T-helper 9 cell (primary cell): ENCODE measurements at places on chromosomes 4 and X.

GRCh38 chr4:83083925-83084475 is 30.5 kb downstream of the PLAC8 start:
- DNase-seq: peak; percentile 37

DNA sequence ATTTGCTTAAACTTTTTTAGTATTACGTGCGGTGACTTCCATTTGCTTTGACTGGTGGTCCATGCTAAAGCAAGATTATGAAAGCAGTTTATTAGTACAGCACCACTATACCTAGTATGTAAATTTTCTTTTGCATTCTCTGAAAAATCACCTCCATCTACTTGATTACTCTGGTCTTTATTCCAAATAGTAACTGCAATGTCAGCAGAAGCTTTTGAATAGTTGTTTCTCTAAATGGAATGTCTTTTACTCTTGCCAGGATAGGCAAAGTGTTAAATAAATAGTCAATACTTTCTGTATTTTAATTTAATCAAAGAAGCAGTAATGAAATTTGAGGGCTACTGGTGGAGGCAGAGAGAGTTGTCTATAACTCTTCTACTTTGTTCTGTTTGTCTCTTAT is 167.2 kb upstream of the SLC4A4 start:
- no peak for DNase-seq

DNA sequence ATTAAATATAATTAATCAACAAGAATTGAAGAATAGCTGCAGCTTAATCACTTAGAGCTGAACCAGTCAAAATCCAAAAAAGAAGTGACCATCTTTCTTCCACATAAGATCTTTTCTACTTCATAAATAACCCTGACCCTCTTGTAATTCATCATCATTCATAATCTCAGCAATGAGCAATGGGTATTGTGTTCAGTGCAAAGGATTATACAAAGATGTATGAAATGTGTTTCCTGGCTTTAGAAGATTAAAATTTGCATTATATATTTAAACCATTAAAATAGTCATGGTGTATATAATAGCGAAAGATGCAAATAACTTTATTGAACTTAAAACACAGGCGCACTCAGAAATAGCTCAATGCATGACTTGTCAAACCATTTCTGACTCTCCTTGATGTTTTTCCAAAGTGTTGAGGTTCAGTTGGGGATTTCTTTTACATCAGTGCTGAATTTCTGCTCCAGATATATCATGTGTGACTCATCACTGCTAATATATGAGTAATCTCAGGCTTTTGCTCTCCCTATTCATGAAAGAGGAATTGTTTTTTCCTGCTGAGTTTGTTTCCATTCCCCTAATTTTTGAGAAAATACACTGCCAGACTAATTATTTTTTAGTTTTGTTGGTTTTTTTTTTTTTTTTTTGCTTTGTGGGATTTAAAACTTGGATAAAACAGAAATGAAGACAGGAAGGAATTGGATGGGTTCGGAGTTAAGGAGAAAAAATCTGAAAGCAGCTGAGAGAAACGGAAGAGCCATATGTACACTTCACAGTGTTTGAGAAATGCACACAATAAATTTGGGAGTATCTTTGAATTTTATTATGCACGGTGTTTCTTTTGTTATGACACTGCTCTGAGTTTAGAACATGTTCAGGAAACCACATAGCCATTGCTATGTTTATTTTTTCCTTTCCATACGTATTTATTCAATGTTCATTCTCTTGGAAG is 290.1 kb upstream of the PCDH7 start:
- no peak for DNase-seq

- no peak for DNase-seq
These were observed 172.5 kb downstream of the SH2D1A start for GRCh38 chrX:124518885-124519284.

DNA sequence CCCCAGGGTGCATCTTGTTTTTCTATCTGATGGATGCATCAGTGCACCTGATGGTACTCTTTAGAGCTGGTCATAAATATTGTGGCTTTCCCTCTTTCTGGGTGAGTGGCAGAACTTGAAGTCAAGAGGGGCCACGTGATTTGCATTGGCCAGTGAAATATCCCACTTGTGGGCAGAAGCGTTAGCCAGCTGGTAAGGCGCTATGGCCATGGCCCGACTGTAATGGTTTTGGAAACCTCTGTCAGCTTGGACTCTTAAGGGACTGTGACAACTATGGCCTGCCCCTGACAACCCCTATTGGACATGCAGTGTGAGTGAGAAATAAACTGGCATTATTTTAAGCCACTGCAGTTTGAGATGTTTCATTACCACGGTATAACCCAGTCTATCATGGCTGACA is 72.8 kb downstream of the SEL1L3 start:
- DNase-seq: no peak

GRCh38 chrX:2463973-2464676 is 36.7 kb downstream of the DHRSX start:
- DNase-seq: no peak

- no peak for DNase-seq
These were observed 75.7 kb downstream of the HAUS3 start for GRCh38 chr4:2166253-2166652.

DNA sequence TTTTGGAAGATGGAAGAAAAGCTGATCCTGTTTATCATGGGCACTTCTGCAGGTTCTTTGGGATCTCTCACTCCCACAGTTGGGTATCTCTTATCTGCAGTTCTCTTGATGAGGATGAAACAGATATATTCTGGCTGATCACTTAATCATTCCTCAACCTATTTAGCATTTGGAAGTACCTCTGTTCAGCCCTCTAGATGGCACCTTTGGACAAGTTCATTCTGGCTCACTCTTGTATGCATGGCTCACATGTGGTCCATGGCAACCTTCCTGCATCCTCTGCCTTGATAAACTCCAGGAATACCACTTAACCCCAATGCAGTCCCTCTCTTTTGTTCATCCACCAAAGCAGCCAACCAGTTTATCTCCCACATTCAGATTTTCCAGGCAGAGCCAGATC is 74.2 kb downstream of the SMARCA5 start:
- no peak for DNase-seq

- DNase-seq: no peak
These were observed 11.7 kb downstream of the XK start for GRCh38 chrX:37697169-37697760.

- DNase-seq: no peak
These were observed 516.5 kb upstream of the CNKSR2 start for GRCh38 chrX:20857746-20858145.

DNA sequence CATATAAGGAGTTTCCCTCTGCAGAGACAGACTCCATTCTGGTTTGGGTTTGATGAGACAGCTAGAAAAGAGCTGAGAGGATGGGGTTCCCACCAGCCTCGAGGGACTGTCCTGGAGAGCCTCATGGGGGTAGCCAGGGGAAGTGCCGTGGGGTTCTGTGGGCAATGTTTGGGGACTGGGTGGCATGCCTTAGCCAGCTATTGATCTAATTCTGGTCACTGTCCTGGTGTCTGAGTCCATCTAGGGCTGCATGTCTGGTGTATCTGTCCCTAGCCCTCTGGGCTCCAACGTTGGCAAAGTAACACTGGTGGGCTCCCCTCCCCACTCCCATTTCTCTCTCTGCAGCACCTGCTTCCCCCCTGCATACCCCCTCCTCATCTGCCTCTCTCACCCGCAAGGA is 135.4 kb downstream of the SMIM20 start:
- no peak for DNase-seq

DNA sequence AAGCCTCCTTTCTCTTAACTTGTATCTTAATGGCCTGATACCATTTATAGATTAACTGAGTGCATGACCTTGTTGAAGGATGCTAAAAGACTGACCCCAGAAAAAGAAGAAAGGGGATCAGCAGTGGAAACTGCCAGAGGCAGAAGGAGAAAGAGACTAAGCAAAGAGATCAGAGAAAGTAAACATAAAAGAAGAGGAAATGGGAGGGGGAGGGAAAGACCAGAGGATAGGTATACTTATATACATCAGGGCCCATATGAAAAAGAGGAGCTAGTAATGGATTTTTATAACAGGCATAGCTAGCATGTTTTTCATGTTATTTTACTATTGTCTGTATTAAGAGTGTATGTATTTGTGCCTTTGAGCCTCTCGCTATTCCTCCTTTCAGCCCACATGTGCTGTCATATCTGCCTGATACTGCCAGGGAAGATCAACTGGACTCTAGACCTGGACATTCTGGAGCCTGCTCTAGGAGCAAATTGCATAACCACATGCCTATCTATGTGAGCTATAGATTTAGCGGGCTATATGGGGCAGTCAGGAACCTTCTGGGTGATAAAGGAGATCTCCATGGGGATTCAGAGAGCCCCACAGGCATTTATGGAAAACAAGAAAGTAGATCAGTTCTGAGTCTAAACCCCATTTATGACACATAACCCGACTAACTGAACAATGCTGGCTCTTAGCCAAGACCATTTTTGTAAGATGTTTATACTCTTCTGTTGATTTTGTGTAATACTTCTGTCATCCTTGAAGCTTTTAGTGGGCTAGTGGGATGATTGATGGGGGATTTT is 13.4 kb upstream of the SNX12 start:
- DNase-seq: no peak

DNA sequence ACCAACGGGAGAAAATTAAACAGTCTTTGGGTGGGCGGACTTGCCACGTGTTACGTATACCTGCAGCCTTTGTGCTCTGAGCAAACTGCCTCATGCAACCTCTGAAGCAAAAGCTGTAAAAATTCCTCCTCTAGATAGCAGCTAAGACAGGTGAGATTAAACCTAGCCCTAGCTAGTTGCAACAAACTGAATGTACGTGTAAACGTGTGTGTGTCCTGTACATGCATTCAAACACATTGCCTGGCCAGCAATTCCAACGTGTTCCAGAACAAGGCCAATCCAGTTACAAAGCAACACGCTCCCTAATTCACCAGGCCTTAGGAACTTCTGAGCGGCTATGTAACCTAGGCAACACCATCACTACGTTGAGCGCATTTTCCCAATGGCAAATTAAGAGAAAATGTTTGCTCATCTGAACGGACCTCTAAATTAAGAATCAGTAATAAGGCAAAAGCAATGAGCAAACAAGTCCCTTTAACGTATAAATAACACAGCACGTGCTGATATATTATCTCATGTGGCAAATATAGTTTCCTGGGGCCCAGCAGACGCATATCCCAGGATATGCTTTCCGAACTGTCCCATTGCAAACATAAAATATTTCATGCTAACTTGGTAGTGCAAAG is 792 bp downstream of the PPID start:
- DNase-seq: no peak

GRCh38 chr4:101682946-101683345 is 107.6 kb upstream of the BANK1 start:
- no peak for DNase-seq
